ENCODE measurements at places on chromosomes 1 and 21.

- DNase-seq: no peak
Measured at GRCh38 chr1:113660088-113660487, 99.2 kb downstream of the PHTF1 start.

GRCh38 chr1:31549809-31550620, 26.3 kb upstream of the TINAGL1 start:
- DNase-seq: no peak

DNA sequence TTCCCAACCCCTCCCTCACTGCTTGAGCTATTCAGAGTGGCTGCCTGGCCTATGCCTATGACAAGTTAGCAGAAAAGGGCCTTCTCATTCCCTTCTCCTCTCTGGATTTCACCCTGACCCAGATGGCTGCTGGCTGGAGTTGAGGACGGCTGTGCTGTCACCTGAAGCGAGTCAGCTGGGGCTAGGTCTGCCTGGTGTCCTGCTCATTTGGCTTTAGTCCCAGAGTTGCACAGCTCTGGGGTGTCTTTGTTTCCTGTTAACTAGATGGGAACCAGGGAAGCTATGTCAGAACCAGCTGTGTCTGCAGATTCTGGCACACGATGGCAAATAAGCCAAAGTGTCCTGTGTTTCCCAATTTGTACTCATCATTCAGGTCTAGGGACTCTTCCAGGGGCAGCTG, 52.9 kb downstream of the CNIH3 start:
- DNase-seq: no peak

GRCh38 chr1:67336157-67336556, 28.5 kb downstream of the IL12RB2 start:
- no peak for DNase-seq

DNA sequence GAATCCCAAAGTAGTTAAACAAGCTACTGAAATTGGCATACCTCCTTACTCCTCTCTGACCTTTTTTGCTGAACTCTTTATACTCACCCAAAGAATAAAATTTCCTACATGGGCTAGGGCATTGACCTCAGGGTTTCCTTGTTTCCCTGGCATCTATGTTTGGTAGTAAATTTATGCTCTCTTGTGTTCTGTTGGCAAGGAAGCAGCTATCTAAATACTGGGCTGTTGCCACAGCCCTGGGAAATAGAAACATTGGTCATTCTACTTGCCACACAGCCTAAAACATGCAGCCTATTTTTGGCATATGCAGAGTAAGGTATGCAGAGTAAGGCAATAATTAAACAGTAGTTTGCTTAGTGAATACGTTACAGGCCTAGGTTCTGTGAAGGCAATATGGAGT, 351.4 kb downstream of the HLX start:
- DNase-seq: no peak

DNA sequence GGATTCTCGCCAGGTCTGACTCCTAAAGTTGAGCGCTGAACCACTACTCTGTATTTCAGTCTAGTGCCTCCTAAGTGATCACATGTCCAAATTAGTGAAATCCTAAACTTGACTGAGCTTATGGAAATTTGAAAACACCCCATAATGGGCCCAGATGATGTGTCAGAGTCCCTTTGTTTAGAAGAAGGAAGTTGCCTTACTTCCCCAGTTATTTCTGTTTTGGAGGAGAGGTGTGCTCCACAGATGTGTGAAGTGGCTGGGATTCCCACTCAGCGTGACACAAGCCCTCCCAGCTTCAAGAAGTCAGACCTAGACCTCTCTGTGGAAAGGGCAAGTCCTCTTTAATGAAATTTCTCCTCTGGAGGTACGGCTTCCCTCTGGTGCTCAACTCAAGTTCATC, 188.8 kb downstream of the TTLL7 start:
- no peak for DNase-seq

GRCh38 chr1:231629132-231629531, 2.5 kb downstream of the DISC1 start:
- no peak for DNase-seq

DNA sequence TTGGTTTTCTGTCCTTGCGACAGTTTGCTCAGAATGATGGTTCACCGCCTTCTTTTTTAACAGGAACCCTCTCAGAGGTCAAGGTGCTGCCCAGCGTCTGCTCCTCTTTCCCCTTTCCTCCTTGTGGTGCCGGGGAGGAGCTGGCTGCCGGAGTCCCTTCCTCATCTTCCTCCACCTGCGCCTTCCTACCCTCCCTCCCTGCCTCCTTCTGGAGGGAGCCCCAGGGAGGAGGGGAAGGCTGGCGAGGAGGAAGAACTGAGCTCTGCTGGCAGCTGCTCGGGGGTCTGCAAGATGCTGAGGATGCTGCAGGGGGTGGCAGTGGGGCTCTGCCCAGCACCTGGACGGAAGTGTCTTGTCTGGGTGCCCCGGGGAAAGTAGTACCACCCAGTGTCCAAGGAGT, 31.2 kb downstream of the BACE2 start:
- DNase-seq: no peak

GRCh38 chr1:1068517-1069055, 5.5 kb downstream of the RNF223 start:
- DNase-seq: no peak

- no peak for DNase-seq
Measured at GRCh38 chr1:205664399-205665017, 15.8 kb downstream of the SLC45A3 start.

DNA sequence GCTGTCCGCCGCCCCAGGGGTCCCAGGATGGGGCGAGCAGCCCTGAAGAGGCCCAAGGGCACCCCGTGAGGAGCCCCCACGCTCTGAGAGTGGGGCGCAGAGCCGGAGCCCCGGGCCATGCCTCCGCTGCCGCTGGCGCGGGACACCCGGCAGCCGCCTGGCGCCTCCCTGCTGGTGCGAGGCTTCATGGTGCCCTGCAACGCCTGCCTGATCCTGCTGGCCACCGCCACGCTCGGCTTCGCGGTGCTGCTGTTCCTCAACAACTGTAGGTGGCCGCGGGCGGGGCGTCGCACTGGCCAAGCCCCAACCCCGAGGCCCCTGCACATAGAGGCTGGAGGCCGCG, 14.5 kb downstream of the AGRN start:
- no peak for DNase-seq

- DNase-seq: no peak
Measured at GRCh38 chr21:32055305-32055704, 182.5 kb downstream of the HUNK start.

DNA sequence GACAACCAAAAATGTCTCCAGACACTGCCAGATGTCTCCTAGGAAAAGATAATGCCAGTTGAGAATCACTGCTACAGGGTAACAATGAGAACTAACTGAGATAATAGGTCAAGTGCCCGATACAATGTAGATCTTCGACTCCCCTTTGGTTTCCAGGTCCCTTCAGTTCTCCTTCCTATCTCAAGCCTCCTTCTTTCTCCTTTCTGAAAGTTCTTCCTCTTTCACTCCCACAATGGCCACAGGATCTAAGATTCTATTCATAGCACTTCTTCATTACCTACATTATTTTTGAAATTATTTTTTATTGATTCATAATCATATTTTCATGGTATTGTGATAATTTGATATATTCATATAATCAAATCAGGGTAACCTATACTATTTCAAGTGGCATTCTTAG, 6.3 kb downstream of the PFDN2 start:
- DNase-seq: no peak

GRCh38 chr21:46515109-46515508, 56.4 kb downstream of the DIP2A start:
- no peak for DNase-seq

- DNase-seq: no peak
Measured at GRCh38 chr21:34313116-34313515, 50.7 kb upstream of the KCNE2 start.

GRCh38 chr1:10851024-10852013, 54.9 kb upstream of the CASZ1 start:
- DNase-seq: no peak

DNA sequence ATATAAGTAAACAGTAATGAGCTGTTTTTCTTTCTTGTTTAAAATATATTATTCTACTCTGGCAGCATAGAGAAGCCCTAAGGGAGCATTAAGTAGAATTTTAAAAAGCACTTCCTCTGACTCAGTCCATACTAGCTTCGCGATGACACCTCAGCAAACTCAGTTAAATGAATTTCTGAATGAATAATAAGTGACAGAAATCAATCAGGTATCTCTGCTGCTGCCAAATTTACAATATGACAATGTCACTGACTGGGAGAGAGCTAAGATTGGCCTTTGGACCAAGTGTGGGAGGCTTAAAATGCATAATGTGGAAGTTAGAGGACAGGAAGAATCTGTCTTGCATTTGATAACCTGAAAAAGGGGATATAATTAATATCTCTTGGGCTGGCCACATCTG, 296.1 kb downstream of the HHIPL2 start:
- no peak for DNase-seq

- no peak for DNase-seq
Measured at GRCh38 chr1:69433073-69433472, 134.6 kb upstream of the LRRC7 start.

- no peak for DNase-seq
Measured at GRCh38 chr1:21641537-21641936, 27.6 kb downstream of the RAP1GAP start.

- DNase-seq: no peak
Measured at GRCh38 chr1:26991310-26992116, 2.0 kb upstream of the TRNP1 start.

DNA sequence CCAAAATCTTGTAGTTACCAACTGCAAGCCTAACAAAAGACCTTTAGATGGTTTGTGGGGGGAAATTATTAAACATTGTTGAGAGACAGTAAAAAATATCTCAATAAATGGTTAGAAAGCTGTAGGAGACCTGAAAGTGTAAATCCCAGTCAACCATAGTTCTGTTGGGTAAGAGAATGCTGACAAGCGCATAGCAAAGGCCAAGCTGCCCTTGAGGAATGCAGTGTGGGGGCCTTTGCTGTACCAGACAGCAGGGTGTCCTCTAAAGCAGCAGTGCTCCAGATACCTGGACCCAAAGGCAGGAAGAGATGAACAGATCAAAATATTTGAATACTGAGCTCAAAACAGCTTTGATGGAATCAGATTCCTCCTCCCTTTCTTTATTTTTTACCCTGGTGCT, 54.6 kb downstream of the OBSCN start:
- no peak for DNase-seq

- no peak for DNase-seq
Measured at GRCh38 chr1:83860490-83861221, 138.3 kb downstream of the TTLL7 start.

DNA sequence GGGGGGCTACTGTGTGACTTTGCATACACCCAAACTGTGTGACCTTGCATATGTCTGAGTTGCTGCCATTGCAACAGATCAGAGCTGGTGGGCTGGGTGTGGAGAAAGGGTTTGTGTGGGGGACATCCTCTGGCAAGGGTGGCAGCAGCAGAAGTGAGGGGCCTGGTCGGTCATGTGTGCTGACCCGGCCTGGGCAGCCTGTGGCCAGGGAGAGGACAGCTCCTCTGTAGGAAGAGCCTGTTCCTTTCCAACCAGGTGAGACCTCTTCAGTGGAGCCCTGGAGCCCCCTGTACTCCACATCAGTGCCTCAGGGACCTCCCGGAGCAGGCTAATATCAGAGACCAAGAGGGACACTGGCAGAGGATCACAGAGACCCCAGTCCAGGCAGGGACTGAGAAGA, 8.3 kb downstream of the PCSK9 start:
- DNase-seq: no peak
